ENCODE measurements at places on chromosomes 7 and 10. TPM values are rescaled to one million over a fixed set of nuclear protein-coding genes. Genes with fewer than 3 reads are reported as not detected.

GRCh38 chr10:79003183-79004100, 65.3 kb upstream of the ZMIZ1 start:
- DNase-seq: no peak
- no peak overlapping the region for H3K4me3 ChIP-seq
- H3K27ac ChIP-seq: no peak overlapping the region
- no peaks in the 10 kb centered on the region for H3K27me3 ChIP-seq
- no peaks in the 10 kb centered on the region for H3K36me3 ChIP-seq

DNA sequence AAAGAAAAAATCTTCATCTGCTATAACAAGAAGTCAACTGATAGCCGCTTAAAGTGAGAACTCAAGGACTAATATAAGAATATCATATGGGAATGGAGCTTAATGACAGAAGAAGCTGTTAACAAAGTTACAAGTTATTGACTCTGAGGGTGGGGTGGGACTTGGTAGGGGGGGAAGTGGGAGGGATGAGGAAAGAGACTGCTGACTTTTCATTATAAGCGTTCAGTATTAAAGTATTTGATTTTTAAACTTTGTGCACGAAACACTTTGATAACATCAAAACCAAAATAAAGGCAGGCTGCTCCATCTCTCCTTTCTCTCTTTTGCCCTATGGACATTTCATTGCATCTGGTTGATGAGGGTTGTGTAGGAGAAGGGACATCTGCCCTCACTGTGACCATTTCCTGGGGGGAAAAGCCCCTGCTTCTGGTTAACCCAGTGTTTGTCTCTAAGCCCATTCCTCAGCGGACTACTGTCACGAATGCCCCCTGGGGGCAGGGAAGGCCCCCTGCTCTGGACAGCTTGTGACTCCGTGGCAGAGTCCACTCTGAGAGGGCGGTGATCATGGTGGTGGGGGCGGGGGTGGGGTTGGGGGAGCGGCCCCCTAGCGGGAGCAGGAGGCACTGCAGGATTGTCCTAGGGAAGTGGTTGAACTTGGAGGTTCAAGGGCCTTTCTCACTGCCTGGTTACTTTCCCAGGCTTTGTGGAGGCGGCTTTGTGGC, 17.4 kb downstream of the SLC13A4 start:
- no peaks in the 10 kb centered on the region for H3K36me3 ChIP-seq
- H3K27ac ChIP-seq: no peak overlapping the region
- H3K27me3 ChIP-seq: no peaks in the 10 kb centered on the region
- H3K4me1 ChIP-seq: peaks cover 13% of the 10 kb centered on the region
- no peak overlapping the region for H3K4me3 ChIP-seq
- DNase-seq: no peak

The TAS2R3 gene
- 0.49 TPM for total RNA-seq

The CTAGE8 gene
- total RNA-seq: 5.2 TPM

The SERPINE1 gene
- 370 TPM for total RNA-seq

DNA sequence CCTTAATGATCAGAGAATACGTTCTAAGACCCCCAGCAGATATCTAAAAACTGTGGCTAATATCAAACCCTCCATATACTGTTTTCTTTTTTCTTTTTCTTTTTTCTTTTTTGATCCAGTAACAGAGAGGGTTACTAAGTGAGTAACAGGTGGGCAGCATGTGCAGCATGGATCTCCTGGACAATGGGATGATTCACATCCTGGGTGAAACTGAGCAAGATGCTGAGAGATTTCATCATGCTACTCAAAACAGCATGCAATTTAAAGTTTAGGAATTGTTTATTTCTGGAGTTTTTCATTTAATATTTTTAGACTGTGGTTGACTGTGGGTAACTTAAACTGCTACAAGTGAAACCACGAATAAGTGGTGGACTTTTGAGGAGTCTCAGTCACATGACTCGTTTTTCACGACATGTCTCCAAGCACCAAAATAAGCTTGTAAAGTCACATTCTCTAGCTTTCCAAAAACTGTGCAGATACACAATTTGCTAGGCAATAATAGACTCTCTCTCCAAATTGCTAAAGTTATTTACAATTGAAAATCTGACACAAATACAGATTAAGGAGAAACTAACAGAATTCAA, 716.2 kb downstream of the NXPH1 start:
- DNase-seq: no peak
- no peak overlapping the region for H3K27ac ChIP-seq
- H3K4me1 ChIP-seq: no peaks in the 10 kb centered on the region
- no peaks in the 10 kb centered on the region for H3K36me3 ChIP-seq
- no peak overlapping the region for H3K4me3 ChIP-seq

DNA sequence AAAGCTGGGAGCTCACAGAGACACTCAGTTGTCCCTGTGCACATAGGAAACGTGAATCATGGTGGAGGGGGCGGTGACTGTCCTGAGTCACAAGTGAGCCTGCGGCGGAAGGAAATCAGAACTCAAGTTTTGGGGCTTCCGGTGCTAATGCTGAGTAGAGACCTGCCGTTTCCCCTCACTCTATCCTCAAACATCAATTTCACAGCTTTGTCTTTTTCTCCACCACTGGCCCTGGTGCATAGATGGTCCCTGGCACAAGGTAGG, 21.9 kb downstream of the ADCYAP1R1 start:
- no peak overlapping the region for H3K4me3 ChIP-seq
- no peaks in the 10 kb centered on the region for H3K4me1 ChIP-seq
- no peak overlapping the region for H3K27ac ChIP-seq
- no peaks in the 10 kb centered on the region for H3K36me3 ChIP-seq

- H3K4me1 ChIP-seq: no peaks in the 10 kb centered on the region
- H3K27ac ChIP-seq: no peak overlapping the region
- no peak for DNase-seq
- no peaks in the 10 kb centered on the region for H3K27me3 ChIP-seq
- H3K4me3 ChIP-seq: no peak overlapping the region
- H3K36me3 ChIP-seq: no peaks in the 10 kb centered on the region
Observed at GRCh38 chr7:39741942-39742623, 118.7 kb downstream of the RALA start.

DNA sequence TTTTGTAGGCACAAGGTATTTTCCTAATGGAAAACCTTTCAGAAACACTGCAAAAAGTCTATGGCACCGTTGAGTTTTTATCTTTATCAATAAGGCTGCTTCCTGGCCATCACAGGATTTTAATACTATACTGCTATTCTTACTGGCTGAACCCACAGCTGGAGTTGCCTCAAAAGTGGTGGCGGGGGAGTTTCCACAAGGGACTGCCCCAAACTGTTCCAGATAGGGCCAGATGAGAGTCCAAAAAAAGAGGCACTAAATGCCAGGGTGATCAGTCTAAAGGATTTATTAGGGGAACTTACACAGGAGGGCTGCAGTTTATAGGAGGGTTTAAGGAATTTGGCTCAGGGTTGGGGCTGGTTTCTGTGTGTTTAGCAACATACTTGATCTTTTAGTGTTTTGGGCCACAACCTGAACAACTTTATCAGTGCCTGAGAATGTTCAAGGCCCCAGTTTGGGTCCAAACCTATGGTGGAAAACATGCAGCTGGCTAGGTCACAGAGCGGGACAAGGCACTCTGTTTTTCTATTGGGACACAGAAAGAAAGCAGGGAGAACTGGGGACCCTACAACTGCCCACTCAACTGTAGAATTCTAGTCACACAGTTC, 41.4 kb downstream of the STAM start:
- no peak overlapping the region for H3K27ac ChIP-seq
- H3K36me3 ChIP-seq: no peaks in the 10 kb centered on the region
- DNase-seq: no peak
- H3K4me1 ChIP-seq: no peaks in the 10 kb centered on the region

DNA sequence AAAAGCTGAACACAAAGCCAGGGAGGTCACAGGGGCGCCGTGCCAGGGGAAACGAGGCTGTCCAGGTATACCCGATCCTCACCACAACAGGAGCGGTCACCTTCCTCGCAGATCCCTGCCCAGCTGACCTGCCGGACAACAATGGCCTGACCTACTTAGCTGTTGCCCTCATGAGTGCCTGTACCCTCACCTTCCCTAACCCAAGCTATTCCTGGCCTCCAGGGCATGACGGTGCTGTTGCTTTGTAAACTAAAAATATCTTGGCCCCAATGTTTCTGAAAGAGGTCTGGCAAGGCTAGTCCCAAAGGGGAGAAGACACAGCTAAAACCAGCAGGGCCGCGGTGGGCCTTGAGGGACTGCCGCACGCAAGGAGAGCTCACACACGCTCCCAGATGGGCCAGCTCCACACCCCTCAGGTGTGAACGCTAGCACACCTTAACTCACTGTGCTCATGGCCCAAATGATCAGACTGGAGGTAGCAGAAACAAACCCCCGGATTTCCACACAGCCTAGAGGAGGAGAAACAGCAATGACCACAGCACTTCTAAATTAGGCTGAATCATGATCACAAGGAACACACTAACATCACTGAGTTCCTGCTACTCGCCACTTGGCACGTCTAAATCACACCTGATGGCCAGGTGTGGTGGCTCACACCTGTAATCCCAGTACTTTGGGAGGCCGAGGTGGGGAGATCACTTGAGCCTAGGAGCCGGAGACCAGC, 66.3 kb upstream of the CYTH3 start:
- H3K4me3 ChIP-seq: no peak overlapping the region
- no peaks in the 10 kb centered on the region for H3K27me3 ChIP-seq
- no peaks in the 10 kb centered on the region for H3K4me1 ChIP-seq
- no peak overlapping the region for H3K27ac ChIP-seq
- DNase-seq: no peak

DNA sequence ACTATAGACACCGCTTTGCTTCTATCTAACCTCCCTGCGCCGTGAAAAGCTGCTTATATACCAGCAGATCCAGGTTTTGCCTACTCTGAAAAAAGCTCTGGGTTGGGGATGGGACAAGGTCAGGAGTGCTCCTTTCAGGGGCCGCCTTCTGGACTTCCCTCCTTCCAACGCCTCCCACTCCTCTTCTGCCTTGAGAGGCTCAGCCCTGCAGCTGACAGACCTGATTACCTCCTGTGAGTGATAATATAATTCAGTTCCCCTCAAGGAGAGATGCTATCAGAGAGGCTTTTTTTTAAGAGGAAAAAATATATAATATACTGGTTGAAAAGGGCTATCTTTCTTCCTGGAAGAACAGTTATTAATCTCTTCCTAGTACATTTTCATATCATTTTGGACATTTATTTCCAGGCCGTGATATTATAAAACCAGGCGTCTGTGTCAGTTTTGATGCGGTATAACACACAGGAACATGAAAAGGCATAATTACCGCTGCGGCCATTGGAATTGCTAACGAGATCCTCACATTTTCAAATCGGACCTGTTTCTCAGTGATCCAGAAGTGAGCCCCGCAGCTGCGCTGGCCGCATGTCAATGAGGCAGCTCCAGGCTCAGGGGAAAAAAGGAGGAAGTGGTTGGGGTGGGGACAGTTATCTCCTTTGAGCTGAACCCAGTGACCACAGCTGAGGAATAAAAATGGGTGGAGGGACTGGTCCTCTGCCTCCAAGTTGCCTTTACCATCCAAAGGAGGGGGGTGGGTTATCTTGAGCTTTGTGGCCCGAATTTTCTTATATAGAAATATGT, 457.1 kb downstream of the TYW1 start:
- H3K27ac ChIP-seq: no peak overlapping the region
- no peaks in the 10 kb centered on the region for H3K36me3 ChIP-seq
- H3K27me3 ChIP-seq: peaks cover 6% of the 10 kb centered on the region
- H3K4me3 ChIP-seq: no peak overlapping the region
- no peak for DNase-seq

DNA sequence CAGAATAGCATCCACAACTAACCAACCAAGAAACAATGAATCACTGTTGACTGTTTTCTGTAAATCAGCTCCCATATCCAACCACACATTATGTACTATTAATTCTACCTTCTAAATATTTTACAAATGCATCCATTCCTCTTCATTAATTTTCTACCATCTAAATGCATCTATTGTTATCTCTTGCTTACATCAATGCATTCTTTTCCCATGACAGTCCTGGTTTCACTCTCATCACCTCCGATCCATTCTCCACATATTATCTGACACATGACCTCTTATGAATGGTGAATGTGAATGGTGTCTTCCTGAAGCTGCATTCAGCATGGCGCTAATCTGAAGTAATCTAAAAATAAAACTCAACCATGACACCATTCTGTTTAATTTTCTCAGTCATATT, 153.8 kb upstream of the CALCR start:
- no peaks in the 10 kb centered on the region for H3K36me3 ChIP-seq
- no peak overlapping the region for H3K27ac ChIP-seq
- H3K27me3 ChIP-seq: peaks cover 2% of the 10 kb centered on the region
- no peak overlapping the region for H3K4me3 ChIP-seq

The NEUROG3 gene
- not detected for total RNA-seq

The LBX1 gene
- total RNA-seq: 0.15 TPM

- no peak overlapping the region for H3K4me3 ChIP-seq
- no peaks in the 10 kb centered on the region for H3K4me1 ChIP-seq
- no peaks in the 10 kb centered on the region for H3K36me3 ChIP-seq
- no peak for DNase-seq
- H3K27me3 ChIP-seq: no peaks in the 10 kb centered on the region
Observed at GRCh38 chr10:105243825-105244224, 602.7 kb downstream of the SORCS3 start.

- DNase-seq: no peak
- no peak overlapping the region for H3K4me3 ChIP-seq
- H3K27ac ChIP-seq: no peak overlapping the region
- H3K36me3 ChIP-seq: no peaks in the 10 kb centered on the region
- no peaks in the 10 kb centered on the region for H3K4me1 ChIP-seq
- H3K27me3 ChIP-seq: no peaks in the 10 kb centered on the region
Observed at GRCh38 chr7:115707258-115708012, 323.1 kb downstream of the TFEC start.

DNA sequence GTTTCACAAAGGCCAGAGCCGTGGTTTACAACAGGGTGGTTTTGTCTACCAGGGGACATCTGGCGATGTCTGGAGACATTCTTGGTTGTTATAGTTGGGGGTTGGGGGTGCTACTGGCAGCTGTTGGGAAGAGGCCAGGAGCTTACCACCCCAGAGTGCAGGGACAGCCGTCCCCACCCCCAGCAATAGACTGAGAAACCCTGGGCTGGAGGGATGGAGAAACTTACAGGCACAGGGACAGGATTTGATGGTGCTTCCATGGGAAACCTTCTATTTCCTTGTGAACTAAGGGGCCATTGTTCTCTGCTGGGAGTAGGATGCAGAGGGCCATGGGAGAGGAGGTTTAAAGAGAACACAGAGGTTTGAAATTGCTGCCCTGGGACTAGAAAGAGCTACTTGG, 10.9 kb downstream of the ADCK2 start:
- no peaks in the 10 kb centered on the region for H3K4me1 ChIP-seq
- DNase-seq: no peak
- H3K27ac ChIP-seq: no peak overlapping the region
- no peak overlapping the region for H3K4me3 ChIP-seq
- H3K27me3 ChIP-seq: no peaks in the 10 kb centered on the region

The SYT15 gene
- total RNA-seq: 0.28 TPM

The SPDYE9 gene
- total RNA-seq: not detected

GRCh38 chr10:111435871-111436270, 359.0 kb downstream of the ADRA2A start:
- no peak for DNase-seq
- H3K27me3 ChIP-seq: no peaks in the 10 kb centered on the region
- H3K4me1 ChIP-seq: no peaks in the 10 kb centered on the region
- H3K36me3 ChIP-seq: no peaks in the 10 kb centered on the region

GRCh38 chr7:68862736-68863135, 735.5 kb upstream of the AUTS2 start:
- no peaks in the 10 kb centered on the region for H3K4me1 ChIP-seq
- no peaks in the 10 kb centered on the region for H3K27me3 ChIP-seq
- no peak for DNase-seq
- no peaks in the 10 kb centered on the region for H3K36me3 ChIP-seq
- no peak overlapping the region for H3K4me3 ChIP-seq

The CPN1 gene
- total RNA-seq: not detected

- peaks cover 2% of the 10 kb centered on the region for H3K27me3 ChIP-seq
- H3K4me1 ChIP-seq: no peaks in the 10 kb centered on the region
- H3K36me3 ChIP-seq: no peaks in the 10 kb centered on the region
- no peak overlapping the region for H3K4me3 ChIP-seq
Observed at GRCh38 chr7:37344886-37345579, 103.6 kb downstream of the ELMO1 start.

Data from Panc1 (cell line).